K562 (cell line): ENCODE measurements at places on chromosomes 3 and 15. TPM values are rescaled to one million over a fixed set of nuclear protein-coding genes. Genes with fewer than 3 reads are reported as not detected.

DNA sequence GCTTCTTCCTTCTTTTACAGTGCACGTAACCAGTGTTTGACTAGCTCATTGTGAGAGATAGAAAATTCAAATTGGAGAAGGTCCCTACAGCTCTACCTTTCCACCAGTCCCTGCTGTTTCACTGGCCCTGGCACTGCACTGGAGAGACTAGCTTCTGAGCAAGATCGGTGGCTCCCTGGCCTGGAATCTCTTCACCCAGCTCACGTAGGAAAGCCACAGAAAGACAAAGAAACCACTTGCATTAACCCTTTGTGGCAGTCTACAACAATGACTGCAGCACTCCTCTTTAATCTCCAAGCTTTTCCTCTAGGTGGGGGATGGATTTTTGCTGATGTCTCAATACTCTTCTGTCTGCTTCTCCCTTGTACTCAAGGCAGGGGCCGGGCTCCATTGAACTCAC lies 155.9 kb downstream of the PEX5L start:
- no peak for DNase-seq

The GABRG3 gene
- 13.8 and 15.1 TPM in 2 replicates for total RNA-seq

GRCh38 chr3:16589867-16590624 lies 15.2 kb downstream of the DAZL start:
- no peak for DNase-seq

DNA sequence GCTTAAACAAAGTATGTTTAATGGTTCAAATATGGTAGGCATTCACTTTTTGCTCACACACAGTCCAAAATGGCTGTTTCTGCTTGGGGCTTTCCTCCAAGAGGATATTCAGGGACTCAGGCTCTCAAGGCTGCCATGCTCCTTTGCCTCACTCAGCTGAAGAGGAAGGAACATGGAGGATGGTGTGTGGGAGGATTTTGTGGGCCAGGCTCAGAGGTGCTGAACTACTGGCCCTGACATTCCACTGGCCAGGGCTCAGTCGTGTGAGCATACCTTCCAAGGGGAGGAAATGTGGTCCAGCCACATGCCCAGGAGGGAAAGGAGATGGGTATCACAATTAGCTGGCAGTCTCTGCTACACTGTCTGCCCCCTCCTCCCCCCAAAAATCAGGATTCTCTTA lies 8.7 kb downstream of the PXYLP1 start:
- DNase-seq, result no peak

- no peak for DNase-seq
Observed at GRCh38 chr3:133984975-133985374, 44.8 kb downstream of the SLCO2A1 start.

- DNase-seq, result no peak
Observed at GRCh38 chr3:58679974-58680666, 13.5 kb upstream of the FAM3D start.

GRCh38 chr3:87696124-87697013 lies 362.4 kb downstream of the CGGBP1 start:
- DNase-seq, result no peak

The GABRB3 gene
- total RNA-seq, result 0.33 and 0.63 TPM in 2 replicates

- no peak for DNase-seq
Observed at GRCh38 chr3:146803745-146804144, 198.6 kb upstream of the PLSCR5 start.

- DNase-seq, result no peak
Observed at GRCh38 chr3:113405180-113405579, 36.1 kb downstream of the CFAP44 start.

DNA sequence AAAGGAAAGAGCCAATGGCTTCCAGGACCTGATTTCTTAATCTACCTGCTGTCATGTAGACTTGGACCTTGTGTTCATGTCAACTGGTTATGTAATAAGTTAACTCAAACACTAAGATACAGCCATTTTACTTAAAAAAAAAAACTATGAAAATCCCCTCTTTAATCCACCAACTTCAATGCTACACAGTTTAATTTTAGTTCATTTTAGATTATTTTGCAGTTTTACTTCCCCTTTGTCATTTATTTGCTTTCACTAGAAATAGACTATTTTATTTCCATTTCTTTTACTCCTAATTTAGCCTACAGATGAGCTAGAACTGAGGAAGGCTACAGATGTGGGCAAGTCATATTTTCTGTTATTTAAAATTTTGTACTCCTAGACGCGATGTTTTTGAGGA lies 10.7 kb upstream of the DNAJC13 start:
- no peak for DNase-seq

DNA sequence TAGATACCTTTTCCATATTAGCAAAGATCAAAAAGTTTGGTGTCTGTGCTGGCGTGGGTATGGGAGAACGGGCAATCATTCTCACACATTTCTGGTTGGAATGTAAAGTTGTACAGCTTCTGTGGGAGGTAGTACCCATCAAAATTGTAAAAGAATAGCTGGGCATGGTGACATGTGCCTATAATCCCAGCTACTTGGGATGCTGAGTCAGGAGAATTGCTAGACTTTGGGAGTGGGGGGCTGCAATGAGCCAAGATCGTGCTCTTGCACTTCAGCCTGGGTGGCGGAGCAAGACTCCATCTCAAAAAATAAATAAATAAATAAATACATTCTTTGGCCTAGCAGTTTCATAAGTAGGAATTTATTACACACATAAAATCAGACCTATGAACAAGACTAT lies 22.9 kb downstream of the LCTL start:
- no peak for DNase-seq

The C2CD4B gene
- total RNA-seq, result not detected in 2 replicates

GRCh38 chr3:29864809-29865208 lies 583.9 kb downstream of the RBMS3 start:
- no peak for DNase-seq

GRCh38 chr3:129356756-129357425 lies 71.5 kb downstream of the EFCAB12 start:
- DNase-seq, result no peak

The NLGN1 gene
- total RNA-seq, result not detected in 2 replicates

The OXTR gene
- total RNA-seq, result 1.2 and 1.5 TPM in 2 replicates

- DNase-seq, result peak; percentile 55
Observed at GRCh38 chr15:31489801-31490646, 163.4 kb downstream of the KLF13 start.

- DNase-seq, result no peak
Observed at GRCh38 chr3:116285781-116286421, 159.4 kb downstream of the LSAMP start.

DNA sequence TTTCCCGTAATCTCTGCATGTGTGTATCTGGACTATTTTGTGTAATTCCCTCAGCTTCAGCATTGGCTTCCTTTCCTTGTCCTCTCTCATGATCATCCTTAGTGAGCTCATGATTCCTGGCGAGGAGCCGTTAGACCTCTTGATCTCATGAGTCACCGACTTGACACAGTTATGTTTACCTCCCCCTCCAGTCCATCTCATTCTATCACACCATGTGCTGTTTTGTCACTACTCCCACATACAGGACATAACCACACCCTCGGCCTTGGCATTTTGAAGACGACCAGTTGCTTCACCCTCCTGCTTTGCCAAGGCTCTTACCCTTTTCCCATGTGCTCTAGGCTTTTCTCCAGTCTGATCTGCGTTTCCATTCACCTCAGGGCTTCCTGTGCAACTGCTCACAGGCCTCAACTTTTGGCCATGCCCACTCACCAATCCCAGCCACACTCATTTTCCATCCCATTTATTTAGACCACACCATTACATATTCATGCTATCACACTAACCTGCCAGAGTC lies 41.5 kb downstream of the CP start:
- DNase-seq, result peak; percentile 58

DNA sequence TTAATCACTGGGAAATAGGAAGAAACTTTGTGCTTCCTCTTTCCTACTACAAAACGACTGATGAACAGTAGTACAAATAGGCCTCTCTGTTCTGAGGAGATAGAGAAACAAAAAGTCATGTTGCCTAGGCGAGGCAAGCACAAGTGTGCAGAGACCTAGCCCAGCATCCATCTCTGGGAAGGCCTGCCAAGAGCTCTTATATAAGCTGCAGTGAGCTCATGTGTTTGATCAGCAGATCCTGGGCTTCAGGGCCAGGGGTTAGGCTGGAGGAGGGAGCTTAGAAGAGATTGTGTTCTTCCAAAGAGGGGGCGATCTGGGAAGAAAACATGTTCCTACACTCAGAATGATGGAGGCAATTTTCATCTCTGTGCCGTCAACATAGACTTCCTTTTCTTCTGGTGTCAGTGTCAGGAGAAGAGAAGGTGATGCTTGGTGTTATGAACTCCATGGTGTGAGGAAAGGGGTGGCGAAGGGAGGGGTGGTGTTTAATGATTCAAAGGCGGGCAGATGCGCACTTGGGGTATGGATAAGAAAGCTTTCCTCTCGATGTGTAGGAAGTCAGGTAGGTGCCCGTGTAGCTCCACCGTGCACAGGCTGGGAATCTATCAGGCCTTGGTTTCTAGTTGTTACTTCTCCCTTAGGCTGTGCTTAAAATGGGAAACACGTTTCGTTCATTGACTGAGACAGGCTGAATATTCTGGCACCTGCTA lies 29.5 kb upstream of the ETV5 start:
- no peak for DNase-seq

GRCh38 chr3:171491361-171491760 lies 31.2 kb upstream of the TNIK start:
- no peak for DNase-seq

- DNase-seq, result no peak
Observed at GRCh38 chr15:38610748-38611147, 46.1 kb upstream of the RASGRP1 start.

DNA sequence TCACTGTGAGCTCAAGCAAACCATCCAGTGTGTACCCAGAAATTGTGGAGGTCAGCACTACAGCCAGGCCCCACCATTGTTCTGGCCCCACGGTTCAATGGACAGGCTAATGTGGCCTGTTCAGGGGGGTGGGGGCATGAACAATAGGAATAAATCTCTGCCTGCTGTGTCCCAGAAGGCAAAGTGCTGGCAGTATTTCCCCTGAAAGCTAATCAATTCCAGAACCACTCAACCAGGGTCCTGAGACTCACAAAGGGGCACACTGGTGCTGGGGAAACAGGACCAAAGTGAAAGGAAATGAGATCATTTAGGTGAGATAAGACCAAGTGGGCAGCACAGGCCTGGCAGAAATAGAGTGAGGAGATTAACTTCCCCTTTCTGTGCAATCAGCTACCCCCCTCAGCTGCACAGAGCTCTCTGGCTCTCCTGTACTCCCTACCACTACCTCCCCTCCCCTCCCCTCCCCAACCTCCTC lies 11.5 kb downstream of the CRYGS start:
- no peak for DNase-seq

- DNase-seq, result no peak
Observed at GRCh38 chr3:144197116-144197515, 225.5 kb downstream of the DIPK2A start.

DNA sequence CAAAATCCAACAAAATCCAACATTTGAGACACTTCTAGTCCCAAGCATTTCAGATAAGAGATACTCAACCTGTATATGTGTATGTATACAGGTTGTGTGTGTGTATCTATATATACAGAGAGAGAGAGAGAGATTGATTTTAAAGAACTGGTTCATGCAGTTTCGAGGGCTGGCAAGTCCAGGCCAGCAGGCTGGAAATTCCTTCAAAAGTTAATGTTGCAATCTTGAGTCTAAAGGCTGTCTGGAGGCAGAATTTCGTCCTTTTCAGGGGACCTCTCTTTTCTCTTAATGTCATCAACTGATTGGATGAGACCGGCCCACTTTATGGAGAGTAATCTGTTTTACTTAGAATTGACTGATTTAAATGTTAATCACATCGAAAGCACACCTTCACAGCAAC lies 199.6 kb upstream of the IL12A start:
- no peak for DNase-seq

The GATM gene
- 0.58 and 0.89 TPM in 2 replicates for total RNA-seq

GRCh38 chr15:92101708-92102394 lies 248.3 kb downstream of the SLCO3A1 start:
- DNase-seq, result no peak

The MOBP gene
- 0.13 and 0.33 TPM in 2 replicates for total RNA-seq

- DNase-seq, result no peak
Observed at GRCh38 chr15:57485869-57486268, 105.8 kb upstream of the MYZAP start.

The SLC6A20 gene
- not detected in 2 replicates for total RNA-seq

- no peak for DNase-seq
Observed at GRCh38 chr3:194097141-194097882, 38.6 kb upstream of the HES1 start.

GRCh38 chr15:73991726-73992593 lies at the start of gene STOML1:
TSS of gene STOML1 (minus strand) at chr15:73992295. CDS start at chr15:73992223, 72 bp downstream.
- DNase-seq, result peak; percentile 96

The A4GNT gene
- total RNA-seq, result not detected in 2 replicates

DNA sequence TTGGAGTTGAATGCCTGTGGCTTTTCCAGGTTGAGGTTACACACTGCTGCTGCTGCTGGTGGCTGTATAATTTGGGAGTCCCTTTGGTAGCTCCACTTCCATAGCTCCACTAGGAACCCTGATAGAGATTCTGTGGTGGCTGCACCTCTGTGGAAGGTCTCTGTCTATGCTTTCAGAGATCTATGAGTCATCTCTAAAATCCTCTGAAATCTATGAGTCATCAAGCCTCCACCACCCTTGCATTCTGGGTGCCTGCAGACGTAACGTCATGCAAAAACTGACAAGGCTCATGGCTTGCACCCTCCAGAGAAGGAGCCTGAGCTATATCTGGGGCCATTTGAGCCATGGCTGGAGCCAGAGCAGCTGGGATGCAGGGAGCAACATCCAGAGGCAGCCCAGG lies 1037.0 kb upstream of the CFAP20DC start:
- DNase-seq, result peak; percentile 18

The SLC28A2 gene
- not detected in 2 replicates for total RNA-seq

DNA sequence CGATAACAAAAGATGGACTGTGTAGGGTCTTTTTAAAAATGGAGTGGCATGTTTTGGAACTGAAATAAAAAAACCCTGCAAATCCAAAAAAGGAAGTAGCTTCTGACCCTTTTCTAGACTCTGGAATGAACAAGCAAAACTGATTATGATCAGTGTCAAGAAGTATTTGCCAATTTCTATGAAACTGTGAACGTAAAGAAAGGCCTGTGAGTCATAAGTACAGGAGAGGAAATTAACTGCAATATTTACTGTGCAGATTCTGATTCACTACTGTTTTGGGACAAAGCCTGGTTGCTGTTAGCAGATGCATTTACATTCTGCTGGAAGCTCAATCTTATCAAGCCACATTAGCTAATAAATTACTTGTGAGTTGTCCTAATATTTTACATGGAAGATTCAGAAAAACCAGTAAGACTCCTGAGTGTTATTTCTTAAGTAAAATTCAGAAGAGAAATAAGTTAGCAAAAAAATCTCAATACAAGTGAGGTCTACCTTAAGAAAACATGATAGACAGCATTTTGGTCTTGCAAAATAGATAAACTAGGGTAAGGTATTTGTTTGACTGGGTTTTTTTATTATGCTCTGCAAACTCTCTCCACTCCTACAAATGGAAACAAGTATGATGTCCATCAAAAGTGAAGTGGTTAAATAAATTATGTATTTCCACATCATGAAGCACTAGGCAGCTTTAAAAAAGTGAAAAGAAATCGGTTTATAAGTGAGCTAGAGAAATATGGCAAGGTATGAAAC lies 90.2 kb upstream of the LMOD3 start:
- no peak for DNase-seq

- DNase-seq, result no peak
Observed at GRCh38 chr3:11230125-11230524, 42.1 kb upstream of the ATG7 start.

The C3orf49 gene
- not detected in 2 replicates for total RNA-seq

- no peak for DNase-seq
Observed at GRCh38 chr3:194961149-194961548, 275.5 kb downstream of the FAM43A start.
